T-helper 17 cell (primary cell): ENCODE measurements at places on chromosomes 13 and 19. TPM values are rescaled to one million over a fixed set of nuclear protein-coding genes. Genes with fewer than 3 reads are reported as not detected.

- peaks cover 5% of the 10 kb centered on the region for H3K27me3 ChIP-seq
- peaks cover 14% of the 10 kb centered on the region for H3K4me1 ChIP-seq
- no peak overlapping the region for H3K4me3 ChIP-seq
- H3K27ac ChIP-seq, result peak overlapping the region; percentile 10
Measured at GRCh38 chr13:28357247-28357825, 137.6 kb downstream of the FLT1 start.

GRCh38 chr13:90445179-90445578 lies 902.3 kb upstream of the MIR17HG start:
- no peaks in the 10 kb centered on the region for H3K36me3 ChIP-seq
- no peaks in the 10 kb centered on the region for H3K4me1 ChIP-seq
- H3K4me3 ChIP-seq, result no peak overlapping the region
- DNase-seq, result no peak

DNA sequence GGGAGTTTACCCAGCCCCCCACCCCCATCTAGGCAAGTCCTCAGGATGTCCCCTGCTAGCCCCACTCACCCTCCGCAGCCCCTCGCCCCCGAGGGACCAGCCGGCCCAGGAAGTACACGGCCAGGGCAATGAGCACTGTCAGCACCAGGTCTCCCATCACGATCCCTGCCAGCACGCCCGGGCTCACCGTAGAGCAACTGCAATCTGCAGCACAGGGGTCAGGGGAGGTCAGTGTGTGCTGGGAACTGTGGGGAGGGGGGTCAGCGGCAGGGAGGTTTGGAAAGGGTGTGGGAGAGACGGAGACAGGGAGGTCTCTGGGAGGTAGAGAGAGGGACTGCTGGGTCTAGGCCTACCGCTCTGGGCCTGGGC lies 734 bp downstream of the TYROBP start:
- peaks cover 3% of the 10 kb centered on the region for H3K36me3 ChIP-seq
- no peak for DNase-seq
- peaks cover 28% of the 10 kb centered on the region for H3K4me1 ChIP-seq
- H3K27me3 ChIP-seq, result no peaks in the 10 kb centered on the region

GRCh38 chr19:57935731-57936130 lies 529 bp upstream of the ZNF418 start:
- H3K36me3 ChIP-seq, result no peaks in the 10 kb centered on the region
- H3K27me3 ChIP-seq, result no peaks in the 10 kb centered on the region
- H3K4me1 ChIP-seq, result peaks cover 4% of the 10 kb centered on the region
- DNase-seq, result no peak
- no peak overlapping the region for H3K4me3 ChIP-seq

GRCh38 chr13:91014696-91015095 lies 332.8 kb upstream of the MIR17HG start:
- H3K4me3 ChIP-seq, result no peak overlapping the region
- no peak for DNase-seq
- H3K36me3 ChIP-seq, result no peaks in the 10 kb centered on the region
- H3K27me3 ChIP-seq, result no peaks in the 10 kb centered on the region

Gene ZNF285
- total RNA-seq, result 0.85 TPM

Gene GJB2
- not detected for total RNA-seq

Gene CRB3
- 1.4 TPM for total RNA-seq
